Activated CD8-positive, alpha-beta T cell treated with anti-CD3 and anti-CD28 coated beads, Interleukin-2, amount 10 ng/mL, durations not matched to agents 7 days and 5 days (primary cell): ENCODE measurements at places on chromosomes 13 and 19. TPM values are rescaled to one million over a fixed set of nuclear protein-coding genes. Genes with fewer than 3 reads are reported as not detected.

The MUC16 gene
- total RNA-seq, result under 0.01 TPM

DNA sequence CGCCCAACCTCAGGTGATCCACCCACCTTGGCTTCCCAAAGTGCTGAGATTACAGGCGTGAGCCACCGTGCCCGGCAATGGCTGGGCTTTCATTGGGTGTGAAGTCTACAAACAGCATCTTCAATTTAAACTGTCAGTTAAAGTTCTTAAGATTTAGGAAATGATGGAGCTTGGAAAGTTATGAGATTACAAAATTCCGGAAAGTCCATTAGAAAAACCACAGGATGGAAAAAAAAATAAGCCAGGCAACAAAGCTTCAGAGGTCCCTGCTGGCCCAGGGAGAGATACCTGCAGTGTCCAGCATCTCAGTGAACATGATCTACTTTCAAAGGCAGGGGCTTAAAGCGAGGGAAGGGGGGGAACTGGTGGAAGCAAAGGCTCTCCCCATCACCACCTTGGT lies 4.6 kb upstream of the ZNF587B start:
- no peak for DNase-seq

DNA sequence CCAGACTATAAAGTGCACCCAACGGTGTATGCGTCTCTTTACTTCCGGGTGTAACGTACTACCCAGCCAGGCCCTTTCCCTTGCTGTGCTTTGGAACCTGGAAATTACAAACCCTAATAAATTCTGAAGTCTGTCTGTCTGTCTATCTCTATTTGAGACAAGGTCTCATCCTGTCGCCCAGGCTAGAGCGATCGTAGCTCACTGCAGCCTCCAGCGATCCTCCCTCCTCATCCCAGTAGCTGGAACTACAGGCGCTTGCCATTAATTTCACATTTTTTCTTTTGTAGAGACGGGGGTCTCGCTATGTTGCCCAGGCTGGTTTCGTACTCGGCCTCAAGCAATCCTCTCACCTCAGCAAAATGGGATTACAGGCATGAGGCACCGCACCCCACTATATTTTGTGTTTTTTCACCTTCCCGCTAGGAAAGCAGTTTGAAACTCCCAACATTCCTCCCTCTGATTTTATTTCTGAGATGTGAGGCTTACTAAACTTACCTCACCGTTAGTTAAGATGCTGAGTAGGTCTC lies 469 bp upstream of the RNF6 start:
- DNase-seq, result no peak

DNA sequence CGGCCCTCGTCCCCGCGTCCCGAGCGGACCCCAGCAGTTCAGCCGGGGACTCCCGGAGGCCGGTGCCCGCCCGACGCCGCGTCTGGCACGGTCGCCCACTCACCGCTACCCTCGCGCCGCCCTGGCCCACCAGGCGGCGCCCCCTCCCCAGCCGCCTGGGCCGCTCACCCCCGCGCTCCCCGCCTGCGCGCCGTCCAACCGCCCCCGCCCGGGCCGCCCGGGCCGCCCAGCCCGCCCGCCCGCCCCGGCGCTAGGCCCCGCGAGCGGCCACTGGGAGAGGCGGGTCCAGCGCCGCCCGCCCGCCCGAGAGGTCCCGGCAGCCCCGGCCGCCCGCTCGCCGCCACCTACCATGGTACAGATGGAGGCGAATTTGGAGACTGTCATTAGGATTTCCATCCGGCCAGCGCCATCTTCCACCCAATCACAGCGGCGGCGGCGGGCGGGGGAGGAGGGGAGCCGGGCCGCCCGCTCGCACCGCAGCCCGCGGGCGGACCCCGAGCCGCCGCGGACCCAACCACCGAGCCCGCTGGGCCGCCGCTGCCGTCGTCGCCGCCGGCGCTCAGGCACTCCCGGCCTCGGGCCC lies at the start of gene USP12:
Gene USP12 (minus strand): TSS at position 568 of the 583 bp plus-strand sequence. CDS start 172 bp downstream, at position 396.
- no peak for DNase-seq

DNA sequence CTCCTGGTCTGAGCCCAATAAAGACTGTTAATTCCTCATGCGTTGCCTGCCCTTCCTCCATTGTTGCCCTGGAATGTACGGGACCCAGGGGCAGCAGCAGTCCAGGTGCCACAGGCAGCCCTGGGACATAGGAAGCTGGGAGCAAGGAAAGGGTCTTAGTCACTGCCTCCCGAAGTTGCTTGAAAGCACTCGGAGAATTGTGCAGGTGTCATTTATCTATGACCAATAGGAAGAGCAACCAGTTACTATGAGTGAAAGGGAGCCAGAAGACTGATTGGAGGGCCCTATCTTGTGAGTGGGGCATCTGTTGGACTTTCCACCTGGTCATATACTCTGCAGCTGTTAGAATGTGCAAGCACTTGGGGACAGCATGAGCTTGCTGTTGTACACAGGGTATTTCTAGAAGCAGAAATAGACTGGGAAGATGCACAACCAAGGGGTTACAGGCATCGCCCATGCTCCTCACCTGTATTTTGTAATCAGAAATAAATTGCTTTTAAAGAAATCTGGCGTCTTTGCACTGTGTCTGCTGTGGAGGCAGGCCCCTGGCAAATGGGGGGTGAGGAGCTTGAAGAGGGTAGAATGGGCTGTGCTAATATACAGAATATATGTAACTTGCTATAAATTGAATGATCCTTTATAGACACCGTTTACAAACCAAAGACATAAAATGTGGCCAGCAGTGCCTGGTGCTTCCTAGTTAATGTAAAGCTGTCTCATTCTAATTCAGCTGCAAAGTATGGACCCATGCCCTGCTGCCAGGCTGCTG lies 4.2 kb upstream of the RPS11 start:
- DNase-seq, result no peak

DNA sequence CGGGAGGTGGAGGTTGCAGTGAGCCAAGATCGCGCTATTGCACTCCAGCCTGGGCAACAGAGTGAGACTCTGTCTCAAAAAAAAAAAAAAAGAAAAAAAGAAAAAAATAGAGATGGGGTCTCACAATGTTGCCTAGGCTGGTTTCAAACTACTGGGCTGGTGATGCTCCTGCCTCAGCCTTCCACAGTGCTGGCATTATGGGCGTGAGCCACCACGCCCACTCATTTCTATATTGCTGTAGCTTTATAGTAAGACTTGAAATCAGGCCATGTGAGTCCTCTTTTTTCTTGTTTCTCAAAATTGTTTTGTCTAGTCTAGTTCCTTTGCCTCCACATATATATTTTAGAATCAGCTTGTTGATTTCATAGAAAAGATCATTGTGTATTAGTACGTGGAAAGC lies 18.3 kb downstream of the DNM2 start:
- no peak for DNase-seq

DNA sequence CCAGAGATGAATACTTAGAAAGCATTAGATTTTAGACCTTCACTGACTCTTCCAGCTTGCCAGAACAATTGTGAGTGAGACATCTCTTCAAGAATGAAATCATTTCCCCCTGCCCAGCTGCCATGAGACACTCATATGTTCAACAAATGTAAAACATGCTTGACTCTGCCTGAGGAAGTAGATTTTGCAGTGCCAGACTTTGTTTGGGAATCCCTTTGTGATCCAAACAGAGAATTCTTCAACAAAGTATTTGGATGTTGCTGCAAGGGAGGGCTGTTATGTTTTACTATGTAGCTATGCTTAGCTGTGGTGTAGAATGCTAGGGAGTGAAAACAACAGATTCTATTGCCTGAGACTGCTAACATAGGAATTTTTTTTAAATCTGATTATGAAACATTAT lies 416.4 kb downstream of the DCT start:
- no peak for DNase-seq
